Left kidney (tissue), 8 donors: ENCODE measurements at places on chromosomes 4 and X.
A peak's percentile ranks its signal among the peaks of the same experiment; 100 is the strongest.

DNA sequence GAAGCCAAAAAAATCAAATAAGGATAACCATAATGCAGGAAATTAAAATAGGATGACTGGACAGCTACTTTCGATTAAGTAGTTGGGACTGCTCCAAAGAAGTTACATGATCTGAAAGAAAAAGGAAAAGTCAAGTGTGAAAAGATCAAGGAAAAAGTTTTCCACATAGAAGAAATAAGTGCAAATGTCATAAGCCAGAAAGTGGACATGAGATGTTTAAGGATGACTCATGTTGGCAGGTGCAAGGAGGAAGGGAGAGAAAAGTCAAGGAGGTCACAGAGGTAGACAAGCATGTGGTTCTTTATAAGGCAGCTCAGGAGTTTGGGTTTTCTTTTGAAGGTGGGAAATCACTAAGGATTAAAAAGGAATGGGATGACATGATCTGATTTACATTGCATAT, 89.8 kb upstream of the GPRIN3 start:
- DNase-seq = no peak

DNA sequence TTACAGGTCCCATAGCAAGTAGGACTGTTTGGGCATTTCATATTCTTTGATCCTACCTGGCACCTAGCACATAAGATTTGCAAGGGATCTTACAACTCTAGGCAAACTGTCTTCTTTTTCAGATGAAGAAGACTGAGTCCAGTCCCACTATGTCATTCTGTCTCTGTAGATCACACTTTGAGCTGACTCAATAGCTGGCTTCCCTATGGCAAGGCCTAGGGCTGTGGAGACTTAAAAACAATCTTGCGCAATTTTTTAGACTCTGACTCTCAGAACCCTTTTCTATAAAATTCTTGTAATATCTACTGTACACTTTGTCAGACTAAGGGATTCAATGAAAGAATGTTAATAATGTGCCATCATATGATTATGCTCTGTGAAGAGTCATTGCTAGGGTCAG, 26.7 kb downstream of the OTC start:
- DNase-seq = no peak

- no peak for DNase-seq
Observed at GRCh38 chr4:8897251-8898167, 25.9 kb upstream of the HMX1 start.

GRCh38 chrX:107654872-107655761, 26.8 kb downstream of the PRPS1 start:
- DNase-seq = no peak

DNA sequence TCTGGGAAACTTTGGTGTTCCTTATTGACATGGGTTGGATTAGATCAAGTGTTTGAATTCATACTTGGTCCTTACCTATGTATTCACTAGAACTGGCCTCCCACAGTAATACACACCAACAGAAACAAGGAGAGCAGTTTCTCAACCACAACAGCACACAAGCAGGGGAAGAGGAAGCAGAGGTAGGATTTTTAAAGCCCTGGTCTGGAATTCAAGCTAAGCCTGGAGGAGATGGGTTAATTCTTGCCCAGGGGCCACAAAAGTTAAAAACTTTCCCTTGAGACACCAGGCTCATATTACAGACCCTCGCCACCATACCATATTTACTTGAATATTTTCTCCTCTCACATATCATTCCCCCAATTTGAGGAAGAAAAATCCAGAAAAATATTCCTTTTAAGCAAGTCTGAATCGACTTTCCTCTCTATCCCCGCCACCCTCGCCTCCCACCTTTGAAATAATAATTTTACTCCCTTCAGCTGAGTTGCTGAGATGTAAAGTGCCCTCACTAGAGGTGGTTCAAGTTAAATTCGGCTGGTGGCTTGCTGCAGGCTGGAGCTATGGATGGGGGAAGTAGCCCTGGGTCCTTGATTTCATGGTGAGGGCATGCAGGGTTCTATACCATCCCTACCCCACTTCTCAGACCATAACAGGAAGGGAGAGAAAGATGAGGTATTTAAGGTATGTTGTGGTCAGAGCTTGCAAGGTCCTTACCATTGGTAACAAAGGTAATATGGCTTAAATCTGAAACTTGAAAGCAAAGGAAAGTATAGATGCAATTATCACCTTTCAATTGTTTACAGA, 440.2 kb downstream of the INPP4B start:
- peak; percentile 29 for DNase-seq
